ENCODE measurements at places on chromosomes 6 and 20.
A peak's percentile ranks its signal among the peaks of the same experiment; 100 is the strongest.

DNA sequence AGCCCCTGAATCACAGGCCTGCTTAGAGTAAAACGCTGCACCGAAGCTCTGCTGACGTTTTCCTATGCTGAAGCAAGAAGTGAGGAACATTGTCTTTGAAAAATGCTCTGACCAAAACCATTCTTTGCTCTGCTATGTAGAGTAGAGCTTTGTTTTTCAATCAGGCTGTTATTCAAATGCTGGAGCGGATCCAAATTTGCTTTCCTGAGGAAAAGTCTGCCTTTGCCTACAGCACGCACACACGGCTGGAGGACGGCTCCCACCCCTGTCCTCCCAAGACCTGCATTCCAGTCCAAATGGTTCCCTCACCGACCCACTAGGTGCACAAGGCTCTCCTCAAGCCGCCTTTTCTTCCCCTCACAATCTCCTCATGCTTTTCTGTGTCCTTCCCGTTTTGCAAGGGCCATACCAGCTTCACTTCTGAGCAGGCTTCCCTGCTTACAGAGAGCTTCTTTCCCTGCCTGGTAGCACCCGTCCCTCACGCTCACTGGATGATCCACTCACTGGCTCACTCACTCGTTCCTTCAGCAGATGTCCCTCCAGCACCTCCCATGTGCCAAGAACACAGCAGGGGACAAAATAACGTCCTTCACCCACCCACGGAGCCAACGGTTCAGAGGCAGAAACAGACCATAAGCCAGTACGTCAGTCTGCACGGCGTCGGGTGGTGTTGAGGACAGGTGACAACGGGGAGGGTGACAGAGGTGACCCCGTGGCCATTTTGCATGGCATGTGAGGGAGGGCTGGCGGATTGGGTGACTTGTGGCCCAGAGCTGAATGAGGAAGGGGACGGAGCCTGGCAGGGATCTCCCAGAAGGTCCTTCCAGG, 137.9 kb upstream of the NEDD9 start:
- no peak for DNase-seq

- no peak for DNase-seq
Observed at GRCh38 chr6:37538107-37538506, 38.4 kb upstream of the CCDC167 start.

DNA sequence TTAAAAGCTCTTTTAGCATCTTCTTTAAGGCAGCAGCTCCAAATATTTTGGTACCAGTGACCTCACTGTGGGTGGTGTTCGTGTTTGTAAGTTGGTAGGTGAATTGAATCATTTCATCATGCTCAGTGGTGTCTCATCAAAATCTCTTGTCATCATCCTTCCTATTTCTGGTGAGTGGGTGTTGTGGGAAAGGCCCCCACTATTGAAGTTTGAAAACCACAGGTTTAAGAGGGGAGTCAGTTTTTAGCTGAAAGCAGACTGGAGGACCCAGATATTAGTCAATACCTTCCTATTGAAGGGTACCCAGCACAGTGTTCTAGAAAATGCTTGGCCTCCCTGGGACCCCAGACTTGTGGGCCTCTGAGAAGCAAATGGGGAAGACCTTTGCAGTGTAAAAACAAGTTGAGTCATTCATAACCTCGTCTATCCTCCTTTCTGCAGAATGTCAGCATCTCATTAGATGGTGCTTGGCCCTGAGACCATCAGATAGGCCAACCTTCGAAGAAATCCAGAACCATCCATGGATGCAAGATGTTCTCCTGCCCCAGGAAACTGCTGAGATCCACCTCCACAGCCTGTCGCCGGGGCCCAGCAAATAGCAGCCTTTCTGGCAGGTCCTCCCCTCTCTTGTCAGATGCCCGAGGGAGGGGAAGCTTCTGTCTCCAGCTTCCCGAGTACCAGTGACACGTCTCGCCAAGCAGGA, 3.7 kb downstream of the PIM1 start:
- no peak for DNase-seq

DNA sequence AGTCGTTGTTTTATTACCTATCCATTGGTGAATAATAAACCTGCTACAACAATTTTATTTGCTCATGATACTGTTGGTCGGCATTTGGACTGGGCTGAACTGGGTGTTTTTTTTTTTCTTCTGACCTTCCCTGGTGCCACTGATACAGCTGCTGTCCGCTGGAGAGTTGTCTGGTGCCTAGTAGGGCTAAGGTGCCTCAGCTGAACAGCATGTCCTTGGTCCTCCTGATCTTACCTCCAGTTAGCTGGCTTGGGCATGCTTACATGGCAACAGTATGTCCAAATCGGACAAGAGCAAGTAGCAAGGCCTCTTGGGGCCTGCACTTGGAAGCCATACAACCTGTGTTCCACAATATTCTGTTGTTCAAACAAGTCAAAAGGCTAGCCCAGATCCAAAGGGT, 563.4 kb downstream of the BMP2 start:
- DNase-seq: no peak

- DNase-seq: no peak
Observed at GRCh38 chr6:11706171-11706570, 72.4 kb downstream of the ADTRP start.

DNA sequence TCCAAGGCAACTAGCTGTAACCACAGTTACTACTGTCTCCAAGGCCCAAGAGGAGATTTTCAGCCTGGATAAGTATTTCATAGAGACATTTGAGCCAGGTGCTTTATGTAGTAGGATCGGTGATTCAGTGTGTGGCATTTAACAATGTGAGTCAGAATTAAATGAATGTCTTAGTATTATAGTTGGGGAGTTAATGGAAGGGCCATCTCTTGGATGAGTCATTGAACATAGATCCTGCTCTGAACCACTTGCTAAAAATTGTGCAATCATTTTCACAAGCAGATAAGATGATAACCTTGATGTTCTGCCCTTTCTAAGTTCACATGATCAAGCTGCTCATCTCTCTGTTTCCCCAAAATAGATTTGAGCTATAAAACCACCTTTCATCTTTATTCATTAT, 668.9 kb upstream of the CITED2 start:
- no peak for DNase-seq

- no peak for DNase-seq
Observed at GRCh38 chr6:2111162-2111677, 134.2 kb downstream of the GMDS start.

- DNase-seq: peak; percentile 80
Observed at GRCh38 chr20:35776513-35777101, 4.8 kb downstream of the PHF20 start.

GRCh38 chr20:4844325-4844724, 122.6 kb downstream of the PRND start:
- DNase-seq: peak; percentile 11

DNA sequence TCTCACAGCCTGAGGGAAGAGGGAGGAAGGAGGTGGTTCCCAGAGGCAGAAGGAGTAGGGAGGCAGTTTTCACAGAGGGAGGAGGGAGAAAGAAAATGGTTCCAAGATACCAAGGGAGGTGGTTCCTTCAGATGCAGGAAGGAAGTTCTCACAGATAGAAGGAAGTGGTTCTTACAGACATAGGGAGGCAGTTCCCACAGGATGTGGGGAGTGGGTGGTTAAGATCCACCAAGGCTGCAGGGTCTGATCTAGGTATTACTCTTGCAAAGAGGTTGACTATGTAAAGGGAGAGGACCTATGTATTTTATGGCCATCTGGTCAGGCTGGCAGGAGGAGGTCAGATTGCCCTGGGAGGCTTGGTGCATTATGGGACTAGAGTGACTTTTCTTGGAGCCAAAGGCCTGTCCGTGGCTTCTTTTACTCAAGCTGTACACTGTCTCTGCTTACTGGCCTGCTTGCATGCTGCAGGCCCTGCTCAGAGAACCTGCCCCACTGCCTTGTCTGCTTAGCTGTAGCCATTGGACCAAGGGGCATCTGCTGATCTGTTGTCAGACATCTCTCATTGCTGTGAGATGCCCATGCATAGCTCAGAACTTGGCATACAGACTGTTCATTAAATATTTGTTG, 283.7 kb downstream of the DHX35 start:
- DNase-seq: no peak

GRCh38 chr6:53360093-53360912, 11.6 kb upstream of the ELOVL5 start:
- no peak for DNase-seq

- DNase-seq: peak; percentile 96
Observed at GRCh38 chr20:45890985-45891983, at the start of the genes CTSA and NEURL2. TSS of gene CTSA (plus strand) at chr20:45891335. CDS start at chr20:45891569, 234 bp downstream. TSS of gene NEURL2 (minus strand) at chr20:45891208. CDS start at chr20:45890991, 217 bp downstream.

GRCh38 chr20:53816872-53817398, 223.3 kb upstream of the ZNF217 start:
- DNase-seq: no peak

DNA sequence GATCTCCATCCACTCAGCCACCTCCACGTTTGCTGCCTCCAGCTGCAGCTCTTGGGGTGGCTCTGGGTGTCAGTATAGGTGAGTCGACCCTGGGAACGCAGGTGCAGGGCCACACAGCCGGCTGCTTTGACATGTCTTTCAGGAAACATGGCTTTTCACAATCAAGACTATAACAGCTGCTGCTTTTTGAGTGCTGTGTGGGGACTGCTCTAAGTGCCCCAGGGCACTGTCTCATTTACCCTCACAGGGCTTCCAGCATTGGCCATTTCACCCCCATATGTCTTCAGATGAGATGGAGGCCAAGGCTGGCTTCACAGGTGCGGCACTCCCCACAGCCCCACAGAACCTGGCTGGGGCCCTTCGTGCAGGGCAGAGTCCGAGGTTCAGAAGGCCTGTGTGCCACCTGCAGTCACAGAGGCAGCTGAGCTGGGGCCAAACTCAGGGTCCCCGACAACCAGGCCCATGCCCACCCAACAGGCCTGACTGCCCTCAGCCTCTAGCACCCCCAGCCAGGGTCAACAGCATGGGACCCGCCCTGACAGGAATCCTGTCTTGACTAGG, 14.9 kb upstream of the CST7 start:
- no peak for DNase-seq

GRCh38 chr6:93341900-93342613, 77.3 kb downstream of the EPHA7 start:
- DNase-seq: no peak

GRCh38 chr6:124223611-124224345, 420.1 kb downstream of the NKAIN2 start:
- no peak for DNase-seq

DNA sequence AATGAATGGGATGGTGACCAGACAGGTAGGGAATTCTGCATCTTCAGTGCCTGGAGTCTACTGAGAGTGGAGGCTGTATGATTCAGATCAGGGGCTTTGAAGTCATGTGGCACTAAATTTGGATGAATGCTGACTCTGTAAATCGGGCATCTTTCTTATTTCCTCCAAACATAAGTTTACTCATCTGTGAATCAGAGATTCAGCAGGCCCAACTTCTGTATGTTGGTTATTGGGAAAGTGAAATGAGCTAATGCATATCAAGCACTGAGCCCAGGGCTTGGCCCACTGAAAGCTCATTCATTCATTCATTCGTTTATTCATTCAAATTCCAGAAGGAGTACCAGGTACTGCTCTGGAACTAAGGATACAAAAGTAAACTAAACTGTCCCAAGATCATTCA, 192.3 kb upstream of the RIN2 start:
- no peak for DNase-seq

DNA sequence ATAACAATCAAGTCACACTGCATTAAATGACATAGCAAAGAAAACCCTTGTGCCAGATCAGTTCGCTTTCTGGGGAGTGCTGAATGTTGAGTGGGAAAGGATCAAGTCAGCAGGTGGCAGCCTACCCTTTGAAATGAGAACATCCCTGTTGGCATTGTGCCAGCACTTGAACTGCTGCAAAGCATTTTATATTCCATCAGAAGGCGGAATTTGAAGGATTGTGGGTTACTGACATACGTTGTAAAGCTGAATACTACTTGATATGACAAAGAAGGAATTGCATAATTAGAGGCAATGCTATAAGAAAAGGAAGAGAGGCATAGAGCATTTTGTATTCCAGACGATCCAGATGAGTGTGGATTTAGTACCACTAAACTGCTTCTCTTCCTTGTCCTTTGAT, 26.5 kb downstream of the BCKDHB start:
- DNase-seq: peak; percentile 57

- no peak for DNase-seq
Observed at GRCh38 chr6:83862776-83863471, 3.4 kb downstream of the CYB5R4 start.

- peak; percentile 85 for DNase-seq
Observed at GRCh38 chr6:36340618-36341454, 4.1 kb upstream of the BNIP5 start.

GRCh38 chr6:110738899-110739365, 76.3 kb downstream of the CDK19 start:
- peak; percentile 47 for DNase-seq

DNA sequence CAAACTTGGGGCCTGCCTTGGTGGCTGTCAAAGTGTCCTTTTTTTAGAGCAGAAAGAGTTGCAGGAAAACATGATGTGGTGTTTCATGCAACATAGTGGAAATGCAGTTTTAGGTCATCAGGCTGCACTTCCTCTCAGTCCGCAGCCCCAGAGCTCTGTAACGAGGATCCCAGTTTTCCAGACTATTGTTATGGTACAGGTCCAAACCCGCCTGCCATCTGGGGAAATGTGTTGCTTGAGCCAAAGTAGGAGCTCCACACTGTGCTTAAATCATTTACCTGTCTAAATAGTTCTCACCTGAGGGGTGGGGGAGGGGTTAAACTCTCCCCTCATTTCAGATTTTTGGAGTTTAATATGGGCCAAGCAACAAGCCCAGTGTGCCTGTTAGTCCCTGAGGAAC, 59.8 kb downstream of the GOPC start:
- DNase-seq: no peak

GRCh38 chr20:17985388-17986018, 16.7 kb downstream of the MGME1 start:
- no peak for DNase-seq

- DNase-seq: no peak
Observed at GRCh38 chr6:137236581-137237355, 17.6 kb upstream of the IFNGR1 start.

DNA sequence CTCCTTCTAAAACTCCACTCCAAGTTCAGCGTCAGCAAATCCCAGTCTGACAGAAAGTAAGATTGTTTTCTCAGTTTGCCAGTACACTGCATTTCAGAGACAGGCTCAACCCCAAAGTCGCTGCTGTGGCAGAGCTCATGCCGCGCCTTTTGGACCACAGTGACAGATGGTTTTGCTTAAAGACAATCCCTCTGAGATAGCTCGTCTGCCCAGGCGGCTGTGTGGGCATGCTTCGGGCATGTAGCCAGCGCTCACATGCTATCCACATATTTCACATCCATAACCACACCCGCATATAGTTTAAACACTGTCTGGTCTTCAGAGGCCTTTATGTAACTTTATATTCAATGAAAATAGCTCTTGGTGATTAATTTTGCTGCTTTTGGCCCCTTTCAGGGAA, 14.7 kb upstream of the PXDC1 start:
- no peak for DNase-seq

GRCh38 chr20:59145247-59145923, 18.2 kb upstream of the ZNF831 start:
- DNase-seq: peak; percentile 7

- DNase-seq: no peak
Observed at GRCh38 chr20:64105846-64106434, 1.4 kb downstream of the NPBWR2 start.

Data from tibial artery (tissue), 4 donors.